ENCODE measurements at places on chromosomes 4 and X. TPM values are rescaled to one million over a fixed set of nuclear protein-coding genes. Genes with fewer than 3 reads are reported as not detected.
A peak's percentile ranks its signal among the peaks of the same experiment; 100 is the strongest.

MAGEB17 gene
- polyA plus RNA-seq, result 0.29 TPM

MAML3 gene
- 4.1 TPM for polyA plus RNA-seq

NPY2R gene
- polyA plus RNA-seq, result 0.95 TPM

CDS1 gene
- 11.0 TPM for polyA plus RNA-seq

GPR50 gene
- 0.39 TPM for polyA plus RNA-seq

SPOCK3 gene
- 0.55 TPM for polyA plus RNA-seq

GRCh38 chrX:111445485-111445884, 33.5 kb upstream of the DCX start:
- peak; percentile 74 for DNase-seq
- no peak overlapping the region for H3K4me3 ChIP-seq
- H3K36me3 ChIP-seq, result no peaks in the 10 kb centered on the region
- H3K27ac ChIP-seq, result no peak overlapping the region
- peaks cover 3% of the 10 kb centered on the region for H3K4me1 ChIP-seq

GRCh38 chr4:150136481-150136880, 58.2 kb downstream of the DCLK2 start:
- no peak overlapping the region for H3K4me3 ChIP-seq
- no peak overlapping the region for H3K27ac ChIP-seq
- DNase-seq, result no peak
- no peaks in the 10 kb centered on the region for H3K36me3 ChIP-seq
- H3K27me3 ChIP-seq, result no peaks in the 10 kb centered on the region

DNA sequence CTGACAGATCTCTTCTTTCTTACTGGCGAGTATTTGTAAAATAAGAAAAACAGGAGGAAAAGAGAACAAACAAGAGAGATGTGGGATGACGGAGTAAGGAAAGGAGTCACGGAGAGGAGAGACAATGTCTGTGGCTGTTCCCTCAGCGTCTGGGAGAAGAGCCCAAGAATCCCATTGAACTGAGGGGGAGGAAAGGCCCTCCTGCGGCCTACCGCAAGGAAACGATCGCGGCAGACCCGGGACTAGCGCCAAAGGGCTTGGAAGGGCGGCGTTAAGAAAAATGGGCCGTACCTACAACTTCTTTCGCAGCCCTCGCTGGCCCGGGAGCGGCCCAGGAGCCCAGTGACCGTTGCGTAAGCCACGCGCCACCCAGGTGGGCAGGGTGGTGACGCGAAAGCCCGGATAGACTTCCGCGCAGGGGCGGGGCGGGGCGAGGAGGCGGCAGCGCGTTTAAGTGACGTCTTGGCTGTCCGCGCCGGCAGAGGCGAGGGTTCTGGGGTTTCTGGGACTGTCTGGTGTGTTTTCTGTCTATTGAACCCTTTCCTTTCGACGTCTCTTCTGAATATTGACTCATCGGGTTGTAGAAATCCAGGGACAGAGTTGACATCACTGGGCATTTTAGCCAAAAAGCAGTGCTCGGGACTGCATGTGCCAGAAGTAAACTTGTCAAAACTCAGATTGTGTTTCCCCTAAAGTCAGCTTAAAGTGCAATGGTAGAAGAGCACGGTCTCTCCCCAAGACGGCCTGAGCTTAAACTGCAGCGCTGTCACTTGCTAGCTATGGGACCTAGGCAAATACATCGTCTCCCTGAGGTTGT, at the start of gene SLC9B1:
SLC9B1 (minus strand) TSS at position 398 of the 817 bp plus-strand sequence. CDS start 27,994 bp downstream, outside the sequence.
- no peaks in the 10 kb centered on the region for H3K4me1 ChIP-seq
- no peaks in the 10 kb centered on the region for H3K36me3 ChIP-seq
- no peak within 1 kb of the TSS for H3K4me3 ChIP-seq

DNA sequence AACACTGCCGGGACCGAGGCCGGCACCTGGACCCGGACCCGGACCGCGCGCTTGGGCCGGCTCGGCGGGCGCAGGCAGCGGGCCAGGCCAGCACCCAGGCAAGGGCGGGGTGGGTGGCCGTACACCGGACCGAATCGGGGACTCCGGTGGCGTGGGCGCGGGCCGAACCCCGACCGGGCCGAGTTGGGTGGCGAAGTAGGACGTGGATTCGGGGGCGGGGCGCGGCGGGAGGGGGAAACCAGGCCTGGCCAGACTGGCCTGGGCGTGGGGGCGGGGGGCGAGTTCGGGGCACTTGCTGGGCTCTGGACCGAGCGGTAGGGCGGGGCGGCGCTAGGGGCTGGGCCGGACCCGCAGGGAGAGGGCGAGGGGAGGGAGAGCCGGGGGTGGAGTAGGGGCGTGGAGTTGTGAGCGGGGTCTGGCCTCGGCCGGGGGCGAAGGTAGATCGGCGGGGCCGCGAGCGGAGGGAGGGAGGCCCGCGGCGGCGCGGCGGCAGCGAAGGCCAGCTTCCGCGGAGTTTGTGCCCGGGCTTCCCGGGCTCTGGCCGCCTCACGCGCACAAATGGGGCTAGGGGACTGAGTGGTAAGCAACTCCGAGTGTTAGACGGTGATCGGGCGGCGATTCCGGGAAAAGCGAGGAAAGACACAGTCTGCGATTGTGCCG, 1.8 kb upstream of the BCORL1 start:
- peak; percentile 71 for DNase-seq
- peak overlapping the region; percentile 42 for H3K4me3 ChIP-seq
- no peaks in the 10 kb centered on the region for H3K27me3 ChIP-seq
- no peaks in the 10 kb centered on the region for H3K4me1 ChIP-seq
- H3K27ac ChIP-seq, result no peak overlapping the region

DNA sequence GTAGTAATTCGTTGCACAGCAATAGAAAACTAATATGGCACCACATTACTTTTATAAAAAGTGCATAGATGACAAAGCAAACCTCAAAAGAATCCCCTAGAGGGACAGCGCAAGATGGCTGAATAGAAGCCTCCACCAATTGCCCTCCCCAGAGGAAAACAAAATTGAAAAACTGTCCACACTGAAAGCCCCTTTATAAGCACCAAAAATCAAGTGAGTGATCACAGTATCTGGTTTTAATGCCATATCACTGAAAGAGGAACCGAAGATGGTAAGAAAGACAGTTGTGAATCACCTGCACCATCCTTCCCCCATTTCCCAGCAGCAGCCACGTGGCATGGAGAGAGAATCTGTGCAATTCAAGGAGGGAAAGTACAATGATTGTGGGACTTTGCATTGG, 522.2 kb downstream of the GLUD2 start:
- no peaks in the 10 kb centered on the region for H3K27me3 ChIP-seq
- DNase-seq, result no peak
- no peak overlapping the region for H3K27ac ChIP-seq

DNA sequence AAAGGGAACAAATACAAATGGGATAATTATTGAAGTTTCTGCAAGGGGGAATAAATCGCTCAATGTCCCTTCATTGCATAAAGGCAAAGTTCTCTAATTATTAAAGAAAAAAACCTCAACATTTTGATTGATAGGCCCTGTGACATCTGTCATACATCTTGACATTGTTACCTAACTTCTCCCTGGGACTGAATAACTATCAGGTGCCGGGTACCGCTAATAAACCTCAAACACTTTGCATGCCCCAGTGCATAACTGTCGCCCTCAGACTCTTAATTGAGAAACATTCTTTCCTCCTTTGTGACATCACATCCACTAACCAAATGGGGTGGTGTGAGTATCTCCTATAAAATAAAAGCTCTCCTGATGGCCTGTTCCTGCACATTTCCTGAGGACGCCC, at the start of gene ADAM29:
ADAM29 (plus strand) TSS at position 301 of the 400 bp plus-strand sequence. CDS start 57,168 bp downstream, outside the sequence.
- H3K27ac ChIP-seq, result no peak within 1 kb of the TSS
- no peaks in the 10 kb centered on the region for H3K4me1 ChIP-seq
- no peaks in the 10 kb centered on the region for H3K36me3 ChIP-seq
- no peak within 1 kb of the TSS for H3K4me3 ChIP-seq
- no peak for DNase-seq
- no peaks in the 10 kb centered on the region for H3K27me3 ChIP-seq

GRCh38 chrX:143081231-143081630, 55.5 kb downstream of the SPANXN4 start:
- H3K36me3 ChIP-seq, result no peaks in the 10 kb centered on the region
- no peak overlapping the region for H3K27ac ChIP-seq
- no peak for DNase-seq
- H3K4me3 ChIP-seq, result no peak overlapping the region

DNA sequence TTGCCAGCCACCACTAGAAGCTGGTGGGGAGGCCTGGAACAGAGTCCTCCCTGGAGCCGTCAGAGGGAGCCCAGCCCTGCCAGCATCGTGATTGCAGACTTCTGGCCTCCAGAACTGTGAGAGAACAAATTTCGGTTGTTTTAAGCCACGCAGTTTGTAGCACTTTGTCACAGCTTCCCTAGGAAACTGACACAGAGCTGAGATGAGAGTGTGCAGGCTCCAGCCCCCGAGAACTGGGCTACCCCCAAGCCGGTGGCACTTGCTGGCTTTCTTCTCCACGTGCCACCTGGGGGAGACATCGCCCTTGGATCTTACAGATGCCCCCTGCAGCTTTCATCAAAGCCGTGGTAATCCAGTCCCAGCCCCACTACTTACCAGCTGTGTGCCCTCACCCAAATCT, 83.7 kb downstream of the PPP2R2C start:
- H3K27ac ChIP-seq, result no peak overlapping the region
- no peak for DNase-seq
- H3K4me3 ChIP-seq, result no peak overlapping the region
- H3K36me3 ChIP-seq, result no peaks in the 10 kb centered on the region
- H3K4me1 ChIP-seq, result no peaks in the 10 kb centered on the region
- H3K27me3 ChIP-seq, result no peaks in the 10 kb centered on the region

DNA sequence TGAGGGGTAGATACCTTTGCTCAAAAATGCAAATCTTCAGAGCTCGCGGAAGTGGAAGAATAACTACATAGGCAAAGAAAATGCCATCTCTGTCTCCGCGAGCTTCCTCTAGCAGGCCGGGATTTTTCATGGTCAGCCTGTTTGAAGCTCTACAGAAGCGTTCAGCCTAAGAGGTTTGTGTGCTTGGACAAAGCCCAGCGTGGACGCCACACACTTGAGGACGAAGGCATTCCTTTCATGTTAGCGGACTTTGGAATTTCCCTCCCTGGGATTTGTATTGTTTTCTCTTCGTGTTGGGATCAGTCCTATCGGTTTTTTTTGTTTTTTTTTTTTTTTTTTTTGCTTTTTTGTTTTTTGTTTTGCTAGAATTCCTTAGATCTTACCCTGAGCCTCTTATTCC, 53.7 kb downstream of the SMIM31 start:
- no peak overlapping the region for H3K4me3 ChIP-seq
- peak overlapping the region; percentile 11 for H3K27ac ChIP-seq
- DNase-seq, result peak; percentile 47
- H3K36me3 ChIP-seq, result no peaks in the 10 kb centered on the region
- no peaks in the 10 kb centered on the region for H3K27me3 ChIP-seq

DNA sequence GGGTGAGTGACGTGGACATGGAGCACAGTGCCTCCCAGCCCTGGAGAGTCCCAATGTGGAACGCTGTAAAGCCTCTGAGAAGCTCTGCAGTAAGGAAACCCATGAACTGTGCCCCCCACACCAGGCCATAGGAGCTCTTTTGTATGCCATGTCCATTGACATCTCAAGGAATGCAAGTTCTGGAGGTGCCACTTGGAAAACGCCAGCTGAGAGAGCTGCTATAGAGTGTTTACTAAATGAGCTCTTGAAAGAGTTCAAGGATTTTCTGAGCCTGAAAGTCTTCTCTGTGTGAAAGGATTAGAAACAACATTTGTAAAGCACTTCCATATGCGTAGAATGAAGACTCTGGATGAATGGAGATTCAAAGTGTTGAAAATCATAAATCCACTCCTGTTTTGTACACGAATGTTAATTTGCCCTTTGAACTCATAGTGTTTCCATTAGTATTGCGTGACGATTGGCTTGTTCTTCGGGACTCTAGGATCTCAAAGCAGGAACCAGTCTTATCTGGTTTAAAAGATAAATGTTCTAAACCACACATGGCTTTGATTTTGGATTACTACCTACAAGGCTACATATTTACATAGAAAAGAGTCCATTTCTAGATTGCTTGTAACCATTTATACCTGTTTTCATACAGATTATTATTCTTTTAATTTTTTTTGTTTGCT, 41.8 kb upstream of the STOX2 start:
- H3K27me3 ChIP-seq, result no peaks in the 10 kb centered on the region
- H3K4me3 ChIP-seq, result no peak overlapping the region
- DNase-seq, result no peak
- no peaks in the 10 kb centered on the region for H3K36me3 ChIP-seq
- peak overlapping the region; percentile 37 for H3K27ac ChIP-seq

DNA sequence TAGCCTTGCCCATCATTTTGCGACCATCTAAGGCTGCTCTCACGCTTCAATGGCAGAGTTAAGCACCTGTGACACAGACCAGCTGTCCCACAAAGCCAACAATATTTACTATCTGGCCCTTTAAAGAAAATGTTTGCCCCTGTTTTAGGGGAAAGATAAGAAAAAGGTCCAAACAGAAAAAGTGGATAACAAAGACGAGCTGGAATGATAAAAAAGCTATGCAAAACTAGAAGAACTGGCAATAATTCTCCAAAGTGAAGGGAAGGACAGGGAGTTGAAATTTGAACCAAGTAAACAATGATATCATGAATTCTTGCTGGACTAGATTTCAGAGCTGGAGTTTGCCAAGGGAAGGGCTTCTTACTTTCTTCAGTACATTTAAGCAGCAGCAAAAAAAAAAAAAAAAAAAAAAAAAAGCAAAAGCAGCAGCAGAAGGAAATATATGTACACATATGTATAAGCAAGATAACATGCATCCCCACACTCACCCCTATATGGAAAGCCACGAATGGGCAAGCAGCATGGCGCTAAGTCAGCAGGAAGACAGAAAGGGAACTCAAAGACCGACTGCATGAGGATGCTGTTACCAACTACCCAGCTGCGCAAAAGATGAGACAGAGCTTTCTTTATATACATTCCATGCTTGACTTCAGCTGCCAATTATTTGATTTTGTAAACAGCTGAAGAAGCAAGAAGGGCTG, 12.5 kb downstream of the TRAPPC2 start:
- H3K4me3 ChIP-seq, result no peak overlapping the region
- peak overlapping the region; percentile 74 for H3K27ac ChIP-seq
- H3K27me3 ChIP-seq, result no peaks in the 10 kb centered on the region
- H3K4me1 ChIP-seq, result peaks cover 7% of the 10 kb centered on the region

DNA sequence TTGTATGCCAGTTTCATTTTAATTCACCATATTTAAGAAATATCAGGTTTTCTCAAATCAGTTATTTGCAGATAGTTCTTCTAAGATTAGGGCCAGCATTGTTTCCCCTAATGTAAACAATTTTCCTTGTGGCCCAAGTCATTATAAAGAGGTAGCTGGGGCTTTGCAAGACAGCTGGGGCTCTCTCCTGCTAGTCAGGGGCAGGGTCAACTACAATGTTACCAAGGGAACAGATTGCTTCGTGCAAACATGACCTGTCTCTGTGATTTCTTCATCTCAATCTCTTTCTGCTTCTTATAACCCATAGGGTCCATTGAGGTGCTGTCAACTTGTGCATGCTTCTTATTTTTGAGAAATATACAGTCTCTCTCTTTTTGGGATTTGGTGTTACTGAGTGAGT, 12.1 kb downstream of the ARMCX6 start:
- H3K36me3 ChIP-seq, result no peaks in the 10 kb centered on the region
- no peak overlapping the region for H3K27ac ChIP-seq
- no peak overlapping the region for H3K4me3 ChIP-seq

Data from hepatocyte (in vitro differentiated cells).